ENCODE measurements at places on chromosomes 7 and 10. TPM values are rescaled to one million over a fixed set of nuclear protein-coding genes. Genes with fewer than 3 reads are reported as not detected.
A peak's percentile ranks its signal among the peaks of the same experiment; 100 is the strongest.

The CUBN gene
- 0.16 TPM for total RNA-seq

The CFAP70 gene
- 0.08 TPM for total RNA-seq

The MRC1 gene
- not detected for total RNA-seq

The TMEM196 gene
- total RNA-seq, result not detected

The LAMTOR4 gene
- 123 TPM for total RNA-seq

The MYPN gene
- 0.39 TPM for total RNA-seq

- H3K36me3 ChIP-seq, result no peaks in the 10 kb centered on the region
- no peak overlapping the region for H3K27ac ChIP-seq
- H3K4me1 ChIP-seq, result no peaks in the 10 kb centered on the region
- no peak overlapping the region for H3K4me3 ChIP-seq
These were observed 19.5 kb upstream of the ABCB5 start for GRCh38 chr7:20595971-20596370.

GRCh38 chr10:48883701-48884100 is 55.9 kb downstream of the LRRC18 start:
- no peaks in the 10 kb centered on the region for H3K36me3 ChIP-seq
- H3K27me3 ChIP-seq, result no peaks in the 10 kb centered on the region
- no peak overlapping the region for H3K4me3 ChIP-seq
- DNase-seq, result no peak
- no peak overlapping the region for H3K27ac ChIP-seq

DNA sequence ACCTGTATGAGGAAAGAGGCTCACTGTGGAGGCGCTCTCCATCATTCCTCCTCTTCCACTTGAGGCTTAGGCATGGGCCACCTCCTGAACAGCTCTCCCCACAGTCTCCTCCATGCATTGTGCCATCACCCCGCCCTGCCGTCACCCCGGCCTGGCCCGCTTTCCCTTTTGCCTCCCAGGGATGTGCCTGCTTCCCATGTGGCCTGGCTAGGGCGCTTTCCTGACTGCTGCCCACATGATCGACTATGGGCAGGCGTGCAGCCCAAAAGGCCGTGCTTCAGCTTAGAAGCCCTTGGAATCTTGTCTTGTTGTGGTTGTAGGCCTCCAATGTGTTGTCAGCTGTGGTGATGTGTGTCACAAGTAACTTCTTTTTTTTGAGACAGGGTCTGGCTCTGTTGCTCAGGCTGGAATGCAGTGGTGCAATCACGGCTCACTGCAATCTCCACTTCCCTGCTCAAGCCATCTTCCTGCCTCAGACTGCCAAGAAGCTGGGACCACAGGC is 1.8 kb upstream of the ACTR3C start:
- no peak for DNase-seq
- no peaks in the 10 kb centered on the region for H3K36me3 ChIP-seq
- H3K27ac ChIP-seq, result no peak overlapping the region
- H3K4me3 ChIP-seq, result no peak overlapping the region
- H3K27me3 ChIP-seq, result no peaks in the 10 kb centered on the region

GRCh38 chr7:12385364-12385786 is 18.3 kb downstream of the VWDE start:
- H3K27me3 ChIP-seq, result no peaks in the 10 kb centered on the region
- H3K27ac ChIP-seq, result no peak overlapping the region
- DNase-seq, result no peak
- no peaks in the 10 kb centered on the region for H3K36me3 ChIP-seq

DNA sequence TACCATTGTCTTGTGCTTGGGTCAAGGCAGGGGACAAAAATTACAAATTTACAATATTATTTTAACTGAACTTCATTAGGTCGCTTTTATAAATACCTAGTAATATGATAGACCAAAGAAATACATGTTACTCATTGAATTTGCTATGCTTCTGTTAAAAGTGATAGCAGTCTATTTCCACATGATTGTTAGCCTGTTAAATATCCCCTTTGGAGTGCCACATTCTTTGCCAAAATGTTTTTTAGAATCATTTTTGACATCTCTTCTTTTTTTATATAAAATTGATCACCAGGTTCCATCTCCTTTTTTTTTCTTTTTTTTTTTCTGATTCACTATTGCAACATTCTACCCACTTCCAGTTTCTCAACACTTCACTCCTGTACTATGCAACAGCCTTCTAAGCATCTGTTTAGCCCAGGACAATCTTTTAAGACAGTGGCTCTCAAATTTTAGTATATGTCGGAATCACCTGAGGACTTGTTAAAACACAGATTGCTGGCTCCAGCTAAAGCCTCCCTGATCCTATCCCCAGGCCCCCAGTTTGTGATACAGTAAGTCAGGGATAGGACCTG is 16.4 kb upstream of the NDUFA5 start:
- peaks cover 6% of the 10 kb centered on the region for H3K27me3 ChIP-seq
- no peak for DNase-seq
- H3K36me3 ChIP-seq, result no peaks in the 10 kb centered on the region
- no peak overlapping the region for H3K4me3 ChIP-seq
- H3K4me1 ChIP-seq, result no peaks in the 10 kb centered on the region
- no peak overlapping the region for H3K27ac ChIP-seq

DNA sequence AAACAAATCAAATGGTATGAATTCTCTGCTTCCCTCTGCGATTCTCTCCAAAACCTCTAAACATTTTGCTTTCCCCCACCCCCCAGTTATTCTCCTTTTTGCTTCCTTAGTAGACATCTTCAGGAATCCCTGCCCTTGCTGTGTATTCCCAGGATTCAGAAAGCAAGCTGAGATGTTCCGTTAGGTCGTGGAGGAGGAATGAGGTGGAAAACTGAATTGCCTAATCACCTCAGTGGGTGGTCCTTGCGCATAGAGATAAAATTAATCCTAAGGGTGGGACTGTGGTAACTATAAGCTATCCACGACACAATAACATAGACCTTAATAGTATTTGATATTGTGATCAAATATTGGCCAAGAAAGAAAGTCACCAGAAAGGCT is 49.1 kb upstream of the SEMA3C start:
- no peak for DNase-seq
- H3K4me1 ChIP-seq, result peaks cover 12% of the 10 kb centered on the region
- 0 out of 2 replicates have a peak overlapping the region, but pooled peaks have one; percentile 15 for H3K27ac ChIP-seq
- H3K4me3 ChIP-seq, result no peak overlapping the region

DNA sequence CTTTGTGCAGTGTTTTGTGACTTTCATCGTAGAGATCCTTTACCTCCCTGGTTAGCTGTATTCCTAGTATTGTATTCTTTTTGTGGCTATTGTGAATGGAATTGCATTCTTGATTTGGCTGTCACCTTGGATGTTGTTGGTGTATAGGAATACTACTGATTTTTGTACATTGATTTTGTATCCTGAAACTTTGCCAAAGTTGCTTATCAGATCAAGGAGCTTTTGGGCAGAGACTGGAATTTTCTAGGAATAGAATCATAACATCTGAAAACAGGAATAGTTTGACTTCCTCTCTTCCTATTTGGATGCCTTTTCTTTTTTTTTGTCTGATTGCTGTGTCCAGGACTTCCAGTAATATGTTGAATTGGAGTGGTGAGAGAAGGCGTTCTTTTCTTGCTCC is 283.8 kb upstream of the LRGUK start:
- no peak overlapping the region for H3K27ac ChIP-seq
- peaks cover 18% of the 10 kb centered on the region for H3K4me1 ChIP-seq
- H3K27me3 ChIP-seq, result no peaks in the 10 kb centered on the region
- H3K36me3 ChIP-seq, result no peaks in the 10 kb centered on the region

DNA sequence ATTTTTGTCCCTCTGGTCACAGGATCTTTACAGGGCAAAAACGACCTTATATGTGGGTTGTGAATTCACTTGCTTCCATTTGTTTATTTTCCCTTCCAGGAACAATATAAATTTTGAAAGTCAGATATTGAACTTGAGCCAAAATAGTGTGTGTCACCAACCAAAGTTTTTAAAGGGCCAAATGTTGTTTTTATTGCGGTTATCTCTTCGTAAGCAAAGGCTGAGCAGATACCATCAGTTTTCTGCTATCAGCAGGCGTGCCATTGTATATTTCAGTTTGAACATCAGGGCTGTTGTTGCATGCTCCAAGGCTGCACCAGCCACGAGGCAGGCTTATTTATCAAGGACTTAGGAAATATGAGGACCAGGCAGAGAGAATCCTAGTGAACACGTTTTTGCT is 160.3 kb downstream of the PAXIP1 start:
- no peak overlapping the region for H3K4me3 ChIP-seq
- no peaks in the 10 kb centered on the region for H3K36me3 ChIP-seq
- DNase-seq, result peak; percentile 41
- no peaks in the 10 kb centered on the region for H3K4me1 ChIP-seq

- H3K36me3 ChIP-seq, result peaks cover 13% of the 10 kb centered on the region
- no peak overlapping the region for H3K4me3 ChIP-seq
- 0 out of 2 replicates have a peak, but pooled peaks cover 5% of the 10 kb centered on the region for H3K4me1 ChIP-seq
- no peak for DNase-seq
- no peak overlapping the region for H3K27ac ChIP-seq
These were observed 28.4 kb downstream of the COA1 start for GRCh38 chr7:43700646-43701499.

GRCh38 chr7:95693551-95694333 is 78.6 kb upstream of the DYNC1I1 start:
- DNase-seq, result no peak
- no peaks in the 10 kb centered on the region for H3K27me3 ChIP-seq
- H3K4me3 ChIP-seq, result no peak overlapping the region
- no peak overlapping the region for H3K27ac ChIP-seq
- no peaks in the 10 kb centered on the region for H3K4me1 ChIP-seq

GRCh38 chr10:26681076-26681475 is 16.4 kb upstream of the PDSS1 start:
- H3K4me1 ChIP-seq, result no peaks in the 10 kb centered on the region
- no peak overlapping the region for H3K27ac ChIP-seq
- H3K36me3 ChIP-seq, result no peaks in the 10 kb centered on the region
- no peak overlapping the region for H3K4me3 ChIP-seq

- no peak overlapping the region for H3K4me3 ChIP-seq
- peak overlapping the region; percentile 53 for H3K27ac ChIP-seq
- DNase-seq, result no peak
- H3K27me3 ChIP-seq, result no peaks in the 10 kb centered on the region
- peaks cover 40% of the 10 kb centered on the region for H3K4me1 ChIP-seq
These were observed 34.9 kb downstream of the CALML3 start for GRCh38 chr10:5559642-5560141.
